NCI-H510A treated with DMSO at 0.1 percent for 48 hours (cell line): ENCODE measurements at places on chromosomes 1 and 21.

GRCh38 chr1:91609551-91609950 lies 108.9 kb downstream of the CDC7 start:
- DNase-seq: no peak

DNA sequence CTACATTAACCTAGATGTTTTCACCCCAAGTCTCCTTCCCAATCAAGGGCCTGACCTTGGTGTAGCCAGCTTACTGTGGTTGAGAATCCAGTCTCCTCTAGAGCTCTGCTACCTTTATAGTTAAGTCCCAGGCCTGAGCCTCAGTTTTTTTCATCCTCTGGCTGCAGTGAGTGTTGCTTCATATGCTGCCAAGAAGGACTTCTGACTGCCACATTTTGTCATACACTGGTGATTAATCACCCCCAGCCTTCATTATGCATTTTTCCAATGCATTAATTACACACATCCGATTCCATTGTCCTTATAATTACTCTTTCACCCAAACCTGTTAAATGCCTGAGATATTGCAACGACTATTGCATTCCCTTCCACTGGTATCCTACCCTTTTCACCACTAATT lies 66.3 kb upstream of the FGGY start:
- DNase-seq: no peak

GRCh38 chr1:229266274-229266673 lies 4.6 kb upstream of the RAB4A start:
- no peak for DNase-seq

DNA sequence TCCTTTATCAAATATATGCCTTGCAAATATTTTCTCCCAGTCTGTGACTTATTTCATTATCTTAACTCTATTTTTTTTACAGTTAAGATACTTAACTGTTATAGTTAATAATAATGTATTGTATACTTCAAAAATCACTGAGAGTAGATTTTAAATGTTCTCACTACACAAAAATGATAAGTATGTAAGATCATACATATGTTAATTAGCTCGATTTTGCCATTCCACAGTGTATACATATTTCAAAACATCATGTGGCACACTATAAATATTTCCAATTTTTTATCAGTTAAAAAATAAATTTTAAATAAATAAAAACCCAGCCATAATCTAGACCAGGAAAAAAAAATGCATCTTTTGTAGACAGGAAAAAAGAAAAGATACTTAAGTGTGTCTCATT lies 27.2 kb downstream of the CTTNBP2NL start:
- no peak for DNase-seq

DNA sequence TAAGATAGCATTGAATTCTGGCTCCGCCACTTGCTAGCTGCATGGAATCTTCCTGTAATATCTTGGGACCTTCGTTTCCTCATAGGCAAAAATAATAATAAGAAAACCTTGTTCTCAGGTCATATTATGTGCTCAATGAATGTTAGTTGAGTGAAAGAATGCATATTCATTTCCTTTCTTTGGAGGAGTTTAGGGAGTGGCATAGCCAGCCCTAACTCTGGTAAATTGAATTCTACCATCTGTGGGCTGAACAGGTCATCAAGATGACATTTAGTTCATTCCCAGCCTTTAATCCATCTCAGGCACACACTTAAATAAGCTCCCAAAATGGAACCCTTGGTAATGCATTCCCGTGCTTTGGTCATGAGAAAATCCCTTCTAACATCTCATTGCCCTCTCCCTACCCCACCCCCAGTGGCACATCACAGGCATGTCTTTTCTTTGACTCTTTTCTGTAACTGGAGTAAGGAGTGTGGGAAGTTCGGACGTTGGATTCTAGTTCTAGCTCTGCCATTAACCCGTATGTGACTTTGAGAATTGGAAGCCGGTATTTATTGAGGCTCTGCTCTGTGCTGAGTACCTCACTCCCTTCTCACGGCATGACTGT lies 13.2 kb upstream of the MYOG start:
- no peak for DNase-seq

DNA sequence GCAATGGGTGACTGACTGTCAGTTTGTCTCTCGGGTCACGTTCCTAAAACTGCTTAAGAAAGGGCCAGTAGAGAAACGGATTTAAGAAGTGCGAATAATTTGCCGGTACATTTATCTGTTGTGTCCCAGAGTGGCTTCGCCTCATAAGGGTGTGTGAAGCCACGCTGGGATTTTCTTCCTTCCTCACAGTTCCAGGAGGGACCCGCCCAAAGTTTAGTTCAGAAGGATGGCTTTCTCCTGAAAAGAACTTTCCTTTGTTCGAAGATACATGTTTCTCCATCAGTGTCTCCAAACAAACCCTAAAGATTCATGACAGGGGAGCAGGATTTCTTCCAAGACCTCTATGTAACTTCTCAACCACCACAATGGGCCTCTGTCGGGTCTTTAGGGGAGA lies 49.8 kb downstream of the ADAMTS1 start:
- no peak for DNase-seq

DNA sequence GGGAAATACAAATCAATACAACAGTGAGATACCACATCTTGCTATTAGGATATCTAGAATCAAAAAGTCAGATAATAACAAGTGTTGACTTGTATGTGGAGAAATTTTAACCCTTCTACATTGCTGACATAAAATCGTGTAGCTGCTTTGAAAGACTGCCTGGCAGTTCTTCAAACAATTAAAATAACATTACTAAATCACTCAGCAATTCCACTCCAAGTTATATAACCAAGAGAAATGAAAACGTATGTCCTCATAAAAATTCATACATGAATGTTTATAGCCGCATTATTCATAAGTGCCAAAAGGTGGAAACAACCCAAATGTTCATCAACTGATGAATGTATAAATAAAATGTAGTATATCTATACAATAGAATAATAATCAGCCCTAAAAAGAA lies 164.6 kb downstream of the RASAL2 start:
- no peak for DNase-seq

DNA sequence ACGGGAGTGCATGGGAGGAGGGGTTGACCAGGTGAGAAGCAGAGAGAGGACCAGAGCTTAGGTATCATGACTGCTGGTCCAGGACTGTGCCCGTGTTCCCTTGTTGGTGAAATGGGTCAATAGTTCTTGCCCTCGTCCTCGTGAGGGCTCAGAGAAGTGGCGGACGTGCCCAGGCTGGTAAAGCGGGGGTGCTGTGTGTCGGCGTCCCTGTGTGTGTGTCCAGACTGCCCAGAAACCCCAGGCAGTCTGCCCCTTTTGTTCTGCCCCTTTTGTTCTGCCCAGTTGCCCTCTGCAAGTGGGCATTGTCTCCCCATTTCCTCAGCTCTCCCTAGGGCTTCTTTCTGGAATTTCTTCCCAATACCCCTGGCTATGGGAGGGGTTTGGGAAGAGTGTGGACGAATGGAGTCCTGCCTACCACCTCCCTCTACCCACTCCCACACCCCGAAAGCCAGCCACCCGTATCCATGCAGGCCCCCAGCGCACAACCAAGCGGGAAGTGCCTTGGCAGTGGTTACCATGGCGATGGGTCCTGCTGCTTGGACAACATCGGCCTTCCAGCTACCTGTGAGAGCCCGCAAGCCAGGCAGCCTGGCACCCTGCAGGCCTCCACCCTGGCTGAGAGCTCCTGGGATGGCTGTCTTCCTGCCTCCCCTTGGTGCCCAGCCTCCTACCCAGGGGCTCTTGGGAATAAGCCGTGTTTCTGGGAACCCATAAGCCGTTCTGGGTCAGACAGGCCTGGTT lies 34.7 kb downstream of the ACOT11 start:
- DNase-seq: peak; percentile 16

DNA sequence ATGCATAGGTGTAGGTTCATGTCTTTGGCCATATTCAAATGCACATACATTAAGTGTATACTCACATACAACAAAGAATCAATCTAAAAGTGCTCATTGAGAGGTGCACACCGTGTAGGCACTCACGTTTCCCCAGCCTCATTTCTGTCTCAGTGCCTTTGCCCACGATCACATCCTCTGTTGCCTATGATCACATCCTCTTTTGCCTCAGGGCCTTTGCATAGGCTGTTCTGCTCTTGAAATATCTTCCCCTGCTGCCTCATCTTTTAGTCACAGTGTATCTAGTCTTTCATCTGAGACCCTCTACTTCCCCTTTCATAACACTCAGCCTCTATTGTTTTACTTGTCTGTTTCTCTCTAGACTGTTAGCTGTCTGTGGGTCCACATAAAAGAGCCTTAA lies 69.3 kb downstream of the FOXD2 start:
- DNase-seq: no peak

GRCh38 chr1:211783897-211784296 lies 46.7 kb downstream of the LPGAT1 start:
- no peak for DNase-seq
